ENCODE measurements at places on chromosomes 5 and 9.

- DNase-seq, result no peak
Observed at GRCh38 chr5:97501965-97502305, 318.9 kb upstream of the RIOK2 start.

DNA sequence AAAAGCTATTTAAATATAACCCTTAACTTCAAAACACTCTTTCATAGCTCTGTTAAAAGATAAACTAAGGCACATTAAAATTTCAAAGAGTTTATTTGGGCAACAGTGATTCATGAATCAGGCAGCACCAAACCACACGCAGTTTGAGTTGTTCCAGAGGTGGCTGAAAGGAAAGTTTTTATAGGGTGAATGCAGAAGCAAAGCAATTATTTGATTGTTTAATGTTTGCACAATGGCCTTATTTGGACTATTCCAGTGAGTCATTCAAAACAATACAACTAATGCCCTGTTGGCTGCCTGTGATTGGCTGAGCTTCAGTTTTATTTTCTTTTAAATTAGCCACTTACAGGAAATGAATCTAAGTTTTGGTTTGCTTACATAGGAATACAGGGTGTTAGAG lies 125.3 kb downstream of the CEP120 start:
- DNase-seq, result no peak

GRCh38 chr9:127912296-127912695 lies 4.5 kb downstream of the ST6GALNAC4 start:
- DNase-seq, result no peak

DNA sequence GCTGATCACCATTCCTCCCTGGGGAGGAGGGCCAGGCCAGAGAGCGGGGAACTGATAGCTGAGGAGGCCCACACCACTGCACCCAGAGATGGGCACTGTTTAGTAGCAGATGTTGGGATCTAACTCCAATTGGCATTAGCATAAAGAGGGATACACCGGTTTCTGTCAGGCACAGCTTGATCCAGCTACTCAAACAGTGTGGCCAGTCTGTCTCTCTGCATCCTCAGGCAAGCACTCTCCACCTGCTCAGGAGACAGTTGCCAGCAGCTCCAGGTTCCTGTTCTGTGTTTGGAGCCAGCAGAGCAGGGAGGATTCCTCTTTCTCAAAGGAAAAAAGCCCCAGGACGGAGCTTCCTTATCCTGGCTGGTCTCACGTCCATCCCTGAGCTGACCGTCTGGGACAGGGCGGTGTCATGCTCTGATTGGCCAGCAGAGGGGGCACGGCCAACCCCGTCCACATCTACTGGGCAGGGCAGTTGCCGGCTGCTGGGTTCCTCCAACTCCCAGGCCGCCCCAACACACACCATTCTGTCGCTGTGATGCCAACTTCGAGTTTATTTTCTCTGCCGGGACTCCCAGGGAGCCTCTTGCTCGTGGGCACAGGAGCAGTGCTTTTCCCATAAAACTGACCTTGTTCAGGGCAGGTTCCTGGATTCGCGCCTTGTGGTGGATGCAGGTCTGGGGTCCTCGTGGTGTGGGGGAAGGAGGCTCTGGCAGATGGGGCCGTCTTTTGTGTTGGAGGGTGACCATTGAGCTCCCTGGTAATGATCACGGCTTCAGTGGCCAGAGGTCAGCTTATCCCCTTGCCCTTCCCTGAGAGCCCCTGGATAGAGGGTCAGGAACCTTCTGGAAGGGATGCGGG lies 47.9 kb downstream of the COL5A1 start:
- DNase-seq, result peak; percentile 30

GRCh38 chr9:38074441-38074961 lies 5.5 kb upstream of the SHB start:
- DNase-seq, result no peak

DNA sequence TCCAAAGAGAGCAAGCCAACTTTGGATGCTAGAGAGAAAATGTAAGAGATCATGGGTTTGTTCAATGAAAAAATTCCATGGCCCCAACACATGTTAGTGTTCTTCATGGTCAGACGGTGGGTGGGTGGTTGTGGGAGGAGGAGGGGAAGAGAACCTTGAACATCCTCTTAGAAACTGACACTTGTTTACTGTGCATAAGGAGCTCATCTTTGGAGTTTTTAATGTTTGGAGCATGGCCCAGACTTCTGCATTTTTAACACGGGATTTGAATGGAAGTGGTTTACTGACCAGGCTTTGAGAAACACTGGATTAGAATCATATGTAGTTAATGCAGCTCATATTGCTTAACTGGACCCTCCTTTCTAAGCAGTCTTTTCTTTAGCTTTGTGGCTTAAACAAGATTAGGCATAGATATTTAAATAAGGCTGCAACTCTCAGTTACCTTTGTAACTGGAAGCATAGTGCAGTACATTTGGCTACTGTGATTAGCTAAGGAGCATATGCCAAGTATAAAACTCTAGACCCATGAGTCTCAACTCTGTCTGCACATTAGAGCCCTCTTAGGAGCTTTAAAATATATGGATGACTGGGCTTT lies 60.1 kb downstream of the FOCAD start:
- DNase-seq, result no peak

GRCh38 chr5:159032656-159033350 lies 66.9 kb downstream of the EBF1 start:
- DNase-seq, result no peak

DNA sequence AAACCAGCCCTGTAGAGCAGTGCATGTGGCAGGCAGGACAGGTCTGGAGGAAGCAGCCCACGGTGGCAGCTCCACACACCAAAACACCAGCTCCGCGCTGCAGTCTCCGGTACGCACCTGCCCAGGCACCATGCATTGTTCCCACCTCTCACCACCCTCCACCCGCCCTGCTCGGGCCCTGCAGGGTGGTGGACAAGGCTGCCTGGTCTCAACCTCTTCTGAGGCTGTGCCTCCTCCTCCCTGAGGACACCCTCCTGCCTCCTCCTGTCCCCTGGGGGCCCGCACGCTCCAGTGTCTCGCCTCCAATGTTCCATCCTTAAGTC lies 96.2 kb downstream of the KCNT1 start:
- no peak for DNase-seq

DNA sequence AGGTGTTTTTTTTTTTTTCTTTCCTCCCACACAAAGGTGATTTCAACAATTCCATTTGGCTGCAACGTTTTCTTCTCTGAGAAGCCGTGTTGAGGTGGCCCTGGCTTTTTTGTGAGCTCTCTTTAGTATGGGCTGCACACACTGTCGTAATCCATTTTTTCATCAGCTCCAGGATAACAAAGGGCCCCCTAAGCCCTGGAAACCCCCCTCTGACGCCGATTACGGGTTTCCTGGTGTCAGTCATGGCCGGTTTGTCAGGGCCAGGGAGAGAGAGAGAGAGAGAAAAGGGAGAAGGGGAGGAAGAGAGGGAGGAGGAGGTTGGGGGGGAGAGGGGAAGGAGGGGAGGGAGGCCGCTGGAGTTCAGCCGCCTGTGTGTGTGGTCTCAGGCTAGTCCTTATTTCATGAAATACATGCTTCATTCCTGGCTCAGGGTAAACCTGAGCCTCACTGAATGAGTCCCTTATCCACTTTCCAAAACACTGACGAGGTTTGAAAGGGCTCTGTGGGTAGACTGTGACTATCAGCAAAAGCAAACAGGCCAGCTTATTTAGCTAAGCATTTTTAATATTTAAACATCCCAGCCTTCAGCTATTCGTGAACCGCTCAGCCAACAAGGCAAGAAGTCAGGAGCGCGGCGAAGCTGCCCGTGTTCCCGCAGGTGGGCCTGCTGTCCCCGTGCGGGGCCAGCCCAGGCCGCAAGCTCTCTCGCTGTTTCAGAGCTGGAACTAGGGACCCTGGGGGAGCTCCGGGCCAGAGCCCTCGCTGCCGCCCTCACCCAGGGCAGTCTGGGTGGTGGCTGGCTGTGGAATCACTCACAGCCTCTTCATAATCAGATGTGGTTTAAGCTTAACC lies 172.8 kb downstream of the ERCC6L2 start:
- no peak for DNase-seq

- DNase-seq, result no peak
Observed at GRCh38 chr9:90180381-90180780, 462.2 kb downstream of the DIRAS2 start.

DNA sequence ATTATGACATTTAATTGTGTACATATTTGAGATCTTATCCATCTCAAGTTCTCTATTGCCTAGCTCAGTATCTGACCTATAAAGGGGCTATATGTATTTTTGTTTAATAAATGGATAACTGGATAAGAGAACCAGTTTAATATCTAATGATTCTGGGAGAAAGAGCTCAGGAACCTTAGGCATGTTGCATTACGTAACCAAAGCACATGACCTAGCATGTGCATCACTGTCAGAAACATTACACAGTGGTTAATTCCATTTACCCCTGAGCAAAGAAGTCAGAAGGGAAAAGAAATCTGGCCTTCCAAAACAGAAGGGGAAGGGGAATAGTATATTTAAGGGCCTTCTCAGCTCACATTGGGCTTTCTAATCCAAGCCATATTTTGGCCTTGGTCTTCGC lies 12.3 kb downstream of the PAPPA start:
- DNase-seq, result no peak

GRCh38 chr5:134568337-134568700 lies 42.8 kb downstream of the JADE2 start:
- DNase-seq, result no peak

DNA sequence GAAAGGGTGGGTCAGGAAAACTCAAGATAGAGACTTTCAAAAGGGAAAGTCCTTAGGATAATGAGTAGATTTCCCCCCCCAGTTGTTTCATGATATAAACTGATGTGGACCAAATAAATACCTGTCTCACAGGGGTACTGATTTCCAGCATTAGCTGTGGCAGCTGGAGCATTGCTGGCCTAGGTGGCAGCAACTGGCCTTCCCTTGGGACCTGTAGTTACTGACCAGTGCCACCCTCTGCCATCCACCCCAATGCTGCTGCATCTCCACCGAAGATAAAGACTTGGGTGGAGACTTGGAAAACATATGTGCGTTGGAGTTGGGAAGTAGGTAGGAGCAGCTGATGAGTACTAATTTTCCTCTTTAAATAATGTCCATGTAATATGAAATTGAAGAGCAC lies 71.8 kb downstream of the SYK start:
- DNase-seq, result no peak

- peak; percentile 15 for DNase-seq
Observed at GRCh38 chr9:33524306-33524947, 376 bp downstream of the ANKRD18B start.

- no peak for DNase-seq
Observed at GRCh38 chr9:100689635-100690034, 111.8 kb downstream of the CAVIN4 start.

DNA sequence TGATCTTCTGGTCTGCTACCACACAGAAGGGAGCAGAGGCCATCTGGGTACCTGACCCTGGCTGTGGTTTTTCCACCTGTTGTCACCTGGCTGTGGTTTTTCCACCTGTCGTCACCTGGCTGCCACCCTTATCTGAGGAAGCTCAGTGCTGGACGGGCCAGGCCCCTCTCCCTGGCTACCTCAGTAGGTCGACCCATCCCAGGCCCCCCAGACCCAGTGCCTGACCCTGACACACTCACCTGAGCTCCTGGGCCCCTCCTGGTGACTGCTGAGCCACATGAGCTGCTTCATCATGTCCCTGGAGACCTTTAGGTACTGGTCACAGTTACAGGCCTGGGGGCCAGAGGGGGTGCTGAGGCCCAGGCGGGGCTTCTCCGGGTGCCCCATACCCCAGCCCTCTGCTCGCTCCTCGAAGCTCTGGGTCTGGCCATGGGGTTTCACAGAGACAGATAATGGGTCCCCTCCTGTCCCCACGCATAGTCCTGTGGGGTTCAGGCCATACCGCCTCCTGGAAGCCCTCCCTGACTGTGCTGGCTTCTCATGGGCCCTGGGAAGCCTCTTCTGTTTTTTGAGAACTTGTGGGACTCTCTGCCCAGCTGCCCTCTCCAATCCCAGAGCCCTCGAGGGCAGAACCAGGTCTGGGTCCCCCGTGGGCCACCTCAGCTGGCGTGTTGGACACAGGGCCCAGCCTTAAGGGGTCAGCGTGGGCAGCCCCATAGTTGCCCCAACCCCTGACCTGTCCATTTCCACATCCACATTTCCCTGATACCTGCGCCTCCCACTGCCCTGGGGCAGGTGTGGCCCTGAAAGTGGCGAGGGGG lies 7.5 kb upstream of the NRARP start:
- DNase-seq, result no peak

- no peak for DNase-seq
Observed at GRCh38 chr9:120941046-120941770, 14.6 kb upstream of the TRAF1 start.

DNA sequence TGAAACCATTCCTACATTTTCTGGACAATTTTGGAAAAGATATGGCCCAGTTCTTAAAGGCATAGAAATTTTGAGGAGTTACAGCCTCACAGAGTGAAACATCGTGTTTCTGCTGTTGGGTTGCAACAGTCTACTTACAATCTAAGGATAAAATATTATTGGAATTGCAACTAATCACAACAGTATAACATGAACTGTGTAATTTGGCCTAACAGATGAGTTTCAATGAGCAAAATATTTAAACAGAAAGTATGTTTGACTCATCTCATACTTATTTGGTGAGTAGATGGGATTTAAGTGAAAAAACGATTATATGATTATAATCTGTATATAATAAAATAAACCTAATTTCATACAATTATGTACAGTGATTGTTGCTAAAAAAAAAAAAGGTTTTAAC lies 1061.8 kb downstream of the CDH12 start:
- no peak for DNase-seq

GRCh38 chr5:143176048-143176447 lies 227.4 kb downstream of the NR3C1 start:
- DNase-seq, result peak; percentile 15

- no peak for DNase-seq
Observed at GRCh38 chr5:156513123-156513815, 186.3 kb downstream of the SGCD start.

- no peak for DNase-seq
Observed at GRCh38 chr9:97703437-97704344, 6.6 kb upstream of the XPA start.

- DNase-seq, result no peak
Observed at GRCh38 chr5:135040333-135041144, 6.5 kb upstream of the PITX1 start.

GRCh38 chr9:84953252-84953773 lies 283.8 kb downstream of the NTRK2 start:
- DNase-seq, result no peak

GRCh38 chr5:1121044-1121443 lies 9.2 kb upstream of the SLC12A7 start:
- DNase-seq, result no peak

- no peak for DNase-seq
Observed at GRCh38 chr9:35318741-35319140, 156.9 kb downstream of the UNC13B start.

DNA sequence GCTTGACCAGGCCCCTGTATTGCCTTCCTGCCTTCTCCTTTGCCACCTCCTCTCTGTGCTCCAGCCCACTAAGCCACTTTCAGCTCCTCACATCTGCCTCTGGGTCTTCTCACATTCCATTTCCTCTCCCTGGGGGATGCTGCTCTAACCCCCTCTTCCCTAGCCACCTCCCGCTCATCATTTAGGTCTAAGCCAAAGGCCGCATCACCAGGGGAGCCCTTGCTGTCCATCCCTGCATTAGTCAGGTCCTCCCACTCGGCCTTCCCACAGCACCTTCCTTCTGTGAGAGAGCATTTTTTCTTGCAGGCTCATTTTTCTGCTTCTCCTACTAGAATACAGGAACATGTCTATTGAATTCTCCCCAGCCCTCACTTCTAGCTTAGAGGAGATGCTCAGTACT lies 72.6 kb upstream of the GALNT10 start:
- DNase-seq, result no peak

GRCh38 chr5:145479271-145479670 lies 355.9 kb downstream of the PRELID2 start:
- no peak for DNase-seq
